ENCODE measurements at places on chromosomes 4 and X.

DNA sequence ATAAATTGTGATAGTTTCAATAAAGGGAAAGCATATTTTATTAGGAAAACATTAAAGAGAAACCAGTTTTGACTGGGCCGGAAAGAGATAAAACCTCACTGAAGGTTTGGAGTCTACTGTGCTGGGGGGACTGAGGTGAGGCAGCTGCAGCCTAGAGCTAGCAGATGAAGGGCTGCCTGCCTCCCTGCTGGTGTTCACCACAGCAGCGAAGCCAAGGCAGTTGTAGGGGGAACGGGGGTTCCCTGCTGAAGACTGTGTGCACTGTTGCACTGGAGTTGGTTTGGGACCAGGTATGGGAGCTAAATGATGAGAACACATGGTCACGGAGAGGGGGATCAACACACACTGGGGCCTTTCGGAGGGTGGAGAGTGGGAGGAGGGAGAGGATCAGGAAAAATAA, 546.5 kb upstream of the SMIM31 start:
- peak; percentile 48 for ATAC-seq

DNA sequence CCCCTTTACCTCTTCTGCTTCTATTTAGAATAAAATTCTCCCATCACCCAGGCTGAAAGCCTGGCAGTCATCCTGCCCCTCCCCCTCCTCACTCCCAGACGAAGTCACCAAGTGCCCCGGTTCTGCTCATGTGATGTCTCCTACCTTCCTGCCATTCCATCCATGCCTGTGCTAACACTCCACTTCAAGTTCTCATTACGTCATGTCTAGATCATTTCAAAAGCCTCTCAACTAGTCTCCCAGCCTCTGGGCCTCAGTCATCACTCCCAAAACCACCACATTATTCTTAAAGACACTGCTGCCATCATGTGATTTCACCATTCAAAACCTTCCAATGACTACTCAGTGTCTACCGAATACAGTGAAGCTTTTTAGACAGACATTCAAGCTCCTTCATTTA, 17.2 kb upstream of the HOPX start:
- no peak for ATAC-seq

DNA sequence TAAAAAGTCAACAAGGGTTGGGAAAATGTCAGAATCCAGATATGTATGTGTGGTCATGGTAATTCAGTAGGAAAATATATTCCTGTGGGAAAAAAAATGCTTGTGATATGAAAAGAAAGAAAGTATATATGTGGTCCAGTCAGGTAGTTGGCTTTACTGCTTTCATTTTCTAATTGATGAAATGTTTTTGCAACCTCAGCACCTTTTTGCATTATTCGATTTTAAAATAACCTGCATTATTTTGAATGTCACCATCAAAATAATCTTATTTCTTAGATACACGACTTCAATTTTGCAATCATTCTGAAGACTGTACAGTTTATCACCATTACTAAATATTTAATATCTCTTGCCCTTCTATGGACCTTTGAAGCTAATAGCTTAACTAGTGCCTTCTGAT, 170.8 kb upstream of the SPANXN4 start:
- no peak for ATAC-seq

DNA sequence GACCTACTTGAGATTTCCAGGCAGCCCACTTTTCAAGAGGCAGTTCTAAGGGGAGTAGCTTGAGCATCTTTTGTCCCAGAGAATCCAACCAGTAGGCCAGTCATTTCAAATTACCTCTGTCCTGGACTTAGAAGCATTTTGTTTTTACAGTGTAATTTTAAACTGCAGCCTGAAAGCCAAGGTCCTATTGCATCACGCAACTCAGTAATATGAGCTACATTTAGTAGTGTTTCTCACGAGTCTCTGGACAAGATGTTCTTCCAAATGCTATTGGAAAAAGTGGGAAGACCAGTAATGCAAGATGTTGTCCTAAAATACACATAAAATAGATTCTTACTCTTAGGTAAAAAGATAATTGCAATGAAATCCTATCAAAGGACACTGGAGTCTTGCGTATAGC, 182.5 kb upstream of the ARX start:
- no peak for ATAC-seq

- ATAC-seq, result no peak
These were observed 10.9 kb upstream of the UBE2K start for GRCh38 chr4:39687014-39687413.

- ATAC-seq, result no peak
These were observed 14.4 kb upstream of the MAN2B2 start for GRCh38 chr4:6560416-6561172.

DNA sequence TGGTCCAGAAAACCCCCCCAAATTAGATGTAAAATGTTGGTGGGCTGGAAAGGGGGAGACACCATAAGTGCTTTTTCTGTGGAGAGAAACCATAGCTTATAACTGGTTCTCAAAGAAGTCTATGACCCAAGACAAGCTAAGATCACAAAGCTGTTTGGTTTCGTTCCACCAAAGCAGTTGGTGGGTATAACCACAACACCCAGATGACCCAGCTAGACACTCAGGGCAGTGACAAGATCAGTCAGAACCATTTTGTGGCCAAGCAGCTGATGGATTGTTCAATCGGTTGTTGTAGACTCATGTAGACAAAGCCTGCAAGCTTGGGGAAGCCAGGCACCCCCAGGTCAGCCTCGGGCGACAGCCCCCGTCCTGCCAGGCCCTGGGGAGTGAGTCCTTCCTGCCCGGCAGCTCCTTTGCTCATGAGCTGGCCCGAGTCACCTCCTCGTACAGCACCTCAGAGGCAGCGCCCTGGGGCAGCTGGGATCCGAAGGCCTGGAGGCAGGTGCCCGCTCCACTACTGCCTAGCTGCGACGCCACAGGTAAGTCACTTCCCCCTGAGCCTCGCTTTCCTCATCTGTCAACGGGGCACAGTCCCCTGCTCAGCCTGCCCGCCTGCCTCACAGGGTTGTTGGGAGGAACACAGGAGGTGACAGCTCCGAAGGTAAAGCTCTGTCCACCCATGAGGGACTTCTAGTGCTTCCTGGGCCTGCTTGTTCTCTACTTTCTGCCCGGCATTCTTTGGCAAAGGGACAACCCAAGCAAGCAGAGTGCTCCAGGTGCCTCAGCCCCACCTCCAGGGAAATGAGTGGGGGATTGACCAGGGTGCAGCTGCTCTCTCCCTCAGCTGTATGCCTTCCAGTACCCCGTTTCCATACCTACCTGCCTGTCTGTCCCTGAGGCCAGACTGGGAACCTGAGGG, 65.2 kb upstream of the MTM1 start:
- no peak for ATAC-seq

DNA sequence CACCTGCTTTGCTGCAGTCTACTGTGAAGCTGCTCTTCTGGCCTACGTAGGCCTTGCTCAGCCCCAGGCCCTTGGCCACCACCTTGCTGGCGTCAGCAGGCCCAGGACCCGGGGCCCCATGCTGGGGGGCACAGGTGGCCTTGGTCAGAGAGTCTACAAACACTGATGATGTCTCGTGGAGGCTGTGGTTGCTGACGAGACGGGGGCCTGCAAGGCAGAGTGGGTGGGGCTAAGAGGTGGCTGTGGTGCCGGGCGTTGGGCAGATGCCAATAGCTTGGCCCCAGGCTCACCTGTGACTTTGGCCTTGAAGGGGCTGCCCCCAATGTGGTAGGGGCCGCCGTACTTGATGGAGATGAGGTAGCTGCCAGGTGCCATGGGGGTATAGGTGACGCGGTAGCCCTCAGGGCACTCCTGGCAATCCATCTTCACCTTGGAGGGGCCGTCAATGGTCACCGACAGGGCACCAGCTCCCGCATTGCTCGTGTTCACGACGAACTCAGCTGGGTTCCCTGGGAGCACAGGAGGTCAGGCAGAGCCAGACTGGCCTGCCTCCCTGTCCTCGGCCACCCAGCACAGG, 25.0 kb downstream of the FLNA start:
- ATAC-seq, result no peak

GRCh38 chr4:45120163-45120562, 393.8 kb upstream of the GNPDA2 start:
- ATAC-seq, result no peak

DNA sequence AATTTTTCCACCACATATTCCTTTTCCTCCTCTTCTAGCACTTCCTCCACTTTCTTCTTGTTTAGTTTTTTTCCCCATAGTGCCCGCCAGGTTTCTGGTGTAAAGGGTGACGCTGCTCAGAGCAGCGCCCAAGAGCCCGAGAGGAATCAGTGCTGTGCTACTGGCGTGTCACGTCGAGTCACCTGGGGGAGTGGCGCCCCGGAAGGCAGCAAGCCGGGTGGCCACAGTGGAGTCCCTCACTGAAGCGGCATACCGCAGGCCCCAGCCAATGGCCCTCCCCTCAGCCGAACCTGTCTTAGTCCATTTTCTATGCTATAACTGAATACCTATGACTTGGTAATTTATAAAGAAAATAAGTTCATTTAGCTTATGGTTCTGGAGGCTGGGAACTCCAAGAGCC, 51.5 kb downstream of the SPIN4 start:
- ATAC-seq, result no peak

DNA sequence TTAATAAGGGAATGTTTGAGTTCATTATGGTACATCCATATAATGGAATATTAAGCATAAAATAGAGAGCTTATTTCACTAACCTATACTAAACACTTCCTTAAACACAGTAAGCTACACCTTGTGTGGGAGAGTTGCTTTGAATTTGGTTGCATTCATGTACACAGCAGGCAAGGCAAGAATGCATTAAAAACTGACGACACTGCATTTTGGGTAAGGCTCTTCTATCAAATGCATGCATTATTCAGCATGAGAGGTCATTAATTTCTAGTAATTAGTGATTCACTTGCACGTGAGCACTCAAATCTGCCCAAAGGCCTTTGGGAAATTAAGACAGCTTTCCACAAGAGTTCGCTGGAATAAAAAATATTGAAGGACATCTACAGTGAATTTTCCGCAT, 8.8 kb upstream of the C1GALT1C1 start:
- ATAC-seq, result no peak

DNA sequence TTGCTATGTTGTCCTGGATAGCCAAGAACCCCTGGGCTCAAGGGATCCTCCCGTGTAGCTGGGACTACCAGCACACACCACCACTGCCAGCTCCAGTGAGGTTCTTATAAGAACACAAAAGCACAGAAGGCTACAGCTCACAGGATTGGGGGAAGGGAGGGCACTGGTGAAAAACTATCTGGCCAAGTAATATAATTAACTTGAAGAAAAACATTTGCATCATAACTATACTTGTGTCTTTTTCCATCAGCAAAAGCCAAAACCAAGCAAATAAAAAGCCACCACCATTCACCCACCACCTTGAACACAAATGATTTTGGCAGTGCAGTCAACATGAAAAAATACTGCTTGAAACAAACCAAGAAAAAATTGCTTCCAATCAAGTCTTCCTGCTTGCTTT, 188.2 kb downstream of the MAML3 start:
- no peak for ATAC-seq

DNA sequence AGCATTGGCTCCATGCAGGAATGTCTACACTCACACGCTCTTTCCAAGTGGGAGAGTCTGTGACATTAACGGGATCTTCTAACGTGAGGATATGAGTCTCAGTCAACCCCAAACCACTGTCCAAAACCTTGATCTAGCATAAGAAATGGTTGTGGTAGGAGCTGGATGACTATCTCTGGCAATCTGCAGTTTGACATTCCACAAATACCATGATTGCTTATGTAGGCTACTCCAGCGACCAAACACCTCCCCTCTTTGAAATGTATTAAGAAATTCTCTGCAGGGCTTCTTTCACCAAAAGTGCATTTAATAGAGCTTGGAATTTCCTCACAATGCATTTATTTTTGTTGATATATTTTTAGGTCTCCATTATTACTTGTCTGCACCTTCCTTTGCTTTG, 14.1 kb upstream of the STX18 start:
- no peak for ATAC-seq

- ATAC-seq, result no peak
These were observed 140.6 kb upstream of the BANK1 start for GRCh38 chr4:101649790-101650515.

GRCh38 chr4:2860391-2861348, 17.0 kb downstream of the ADD1 start:
- ATAC-seq, result no peak

- ATAC-seq, result no peak
These were observed 83.4 kb upstream of the MID1IP1 start for GRCh38 chrX:38717871-38718270.

DNA sequence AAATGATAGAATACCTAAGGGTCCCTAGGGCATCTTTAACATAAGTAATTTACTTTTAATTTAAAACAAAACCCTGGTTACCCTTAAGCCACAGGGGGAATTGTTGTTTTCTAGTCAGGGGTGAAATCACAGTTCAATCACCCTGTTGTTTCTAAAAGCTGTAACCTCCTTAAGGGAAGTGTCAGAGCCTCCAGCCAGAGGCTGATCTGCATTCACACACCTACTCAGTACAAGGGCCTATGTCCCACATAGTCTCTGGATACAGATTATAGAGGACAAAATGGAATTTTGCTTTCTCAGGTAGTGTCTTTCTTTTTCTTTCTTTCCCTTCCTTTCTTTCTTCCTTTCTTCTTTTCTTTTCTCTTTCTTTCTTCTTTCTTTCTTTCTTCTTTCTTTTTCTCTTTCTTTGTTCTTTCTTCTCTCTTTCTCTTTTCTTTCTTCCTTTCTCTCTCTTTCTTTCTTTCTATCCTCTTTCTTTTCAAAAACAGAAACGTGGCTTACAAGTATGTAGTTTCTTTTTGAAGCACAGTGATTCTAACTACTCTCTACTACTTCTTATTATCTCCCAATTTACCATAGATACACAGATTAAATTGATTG, 31.1 kb upstream of the BMPR1B start:
- ATAC-seq, result no peak

DNA sequence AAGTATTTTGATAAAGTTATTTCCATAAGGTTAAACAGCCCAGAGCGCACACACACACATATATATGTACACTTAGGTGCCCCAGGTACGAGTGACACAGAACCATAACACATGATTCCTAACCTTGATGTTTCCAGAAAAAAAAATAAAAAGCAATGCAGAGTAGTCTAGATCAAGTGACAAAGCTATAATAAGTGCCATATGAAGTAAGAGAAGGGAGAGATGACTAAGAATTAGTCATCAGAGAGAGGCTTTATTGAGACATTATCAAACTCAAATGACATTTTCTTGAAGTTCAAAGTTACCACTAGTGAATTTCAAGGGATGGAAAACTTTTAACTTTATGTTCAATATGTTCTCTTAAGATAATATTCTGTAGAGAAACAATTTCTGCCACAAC, 215.0 kb downstream of the HTR2C start:
- ATAC-seq, result no peak

DNA sequence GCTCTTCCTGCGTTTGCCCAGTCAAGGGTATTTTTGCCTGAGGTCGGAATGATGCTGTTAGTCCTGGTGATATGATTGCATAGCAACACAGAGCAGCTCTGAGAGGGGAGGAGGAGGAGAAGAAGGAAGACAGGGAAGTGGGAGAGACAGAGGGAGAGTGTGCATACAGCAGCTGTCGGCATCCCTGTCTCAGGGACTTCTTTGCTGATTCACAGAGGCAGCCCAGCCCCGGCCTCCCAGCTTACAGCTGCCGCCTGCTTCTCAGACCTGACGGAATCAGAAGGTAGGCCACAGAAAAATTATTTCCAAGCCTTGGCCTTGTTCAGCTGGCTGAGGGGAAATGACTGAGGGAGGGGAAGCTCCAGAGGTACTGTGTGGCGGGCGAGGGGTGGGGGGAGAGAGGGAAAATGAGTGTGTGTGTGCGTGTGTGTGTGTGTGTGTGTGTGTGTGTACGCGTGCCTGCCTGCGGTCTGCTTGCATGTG, 319 bp downstream of the DRP2 start:
- no peak for ATAC-seq

- ATAC-seq, result no peak
These were observed 15.3 kb downstream of the PARM1 start for GRCh38 chr4:74948236-74948635.

Measured in stimulated activated memory B cell treated with anti-CD40 and anti-IgM and Interleukin-4, amounts not matched to agents 10 μg/mL and 1 μg/mL and 100 μg/mL, for 72 hours (primary cell).